ENCODE measurements at places on chromosomes 1 and 21. TPM values are rescaled to one million over a fixed set of nuclear protein-coding genes. Genes with fewer than 3 reads are reported as not detected.

DNA sequence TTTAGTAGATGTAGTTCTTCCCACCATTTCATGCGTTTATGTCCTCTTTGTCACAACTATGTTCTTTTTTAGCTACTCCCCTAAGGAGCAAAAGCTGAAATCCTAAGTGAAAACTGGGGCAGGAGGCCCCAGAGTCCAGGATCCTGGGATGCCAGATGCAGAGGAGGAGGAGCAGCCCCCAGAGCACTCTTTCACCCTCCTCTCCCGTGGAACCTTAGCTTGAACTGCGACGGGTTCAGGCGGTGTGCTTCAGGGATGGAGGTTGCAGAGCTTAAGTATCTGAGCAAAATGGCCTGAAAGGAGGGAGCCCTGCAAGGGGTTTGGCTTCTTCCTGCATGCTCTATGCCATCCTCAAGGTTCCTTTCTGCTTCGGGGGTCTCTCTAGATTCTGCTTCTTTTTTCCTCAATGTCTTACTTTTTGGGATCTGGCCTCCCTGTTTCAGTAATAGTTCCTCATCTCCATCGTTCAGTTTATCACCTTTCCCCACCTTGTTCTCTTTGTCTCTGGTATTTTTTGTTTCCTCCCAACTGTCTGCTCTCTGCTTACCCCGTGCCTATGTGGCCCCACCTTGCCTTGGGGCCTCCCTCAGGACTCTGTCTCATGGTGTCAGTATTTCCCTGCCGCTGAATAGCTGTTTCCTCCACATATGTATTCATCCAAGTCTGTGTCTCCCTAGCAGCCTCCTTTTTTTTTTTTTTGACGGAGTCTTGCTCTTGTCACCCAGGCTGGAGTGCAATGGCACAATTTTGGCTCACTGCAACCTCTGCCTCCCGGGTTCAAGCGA is 2.7 kb upstream of the NHLH1 start:
- DNase-seq: no peak

GRCh38 chr1:102102276-102102780 is 105.6 kb upstream of the OLFM3 start:
- DNase-seq: no peak

The OR2T35 gene
- not detected for total RNA-seq

The APH1A gene
- total RNA-seq: 152 TPM

DNA sequence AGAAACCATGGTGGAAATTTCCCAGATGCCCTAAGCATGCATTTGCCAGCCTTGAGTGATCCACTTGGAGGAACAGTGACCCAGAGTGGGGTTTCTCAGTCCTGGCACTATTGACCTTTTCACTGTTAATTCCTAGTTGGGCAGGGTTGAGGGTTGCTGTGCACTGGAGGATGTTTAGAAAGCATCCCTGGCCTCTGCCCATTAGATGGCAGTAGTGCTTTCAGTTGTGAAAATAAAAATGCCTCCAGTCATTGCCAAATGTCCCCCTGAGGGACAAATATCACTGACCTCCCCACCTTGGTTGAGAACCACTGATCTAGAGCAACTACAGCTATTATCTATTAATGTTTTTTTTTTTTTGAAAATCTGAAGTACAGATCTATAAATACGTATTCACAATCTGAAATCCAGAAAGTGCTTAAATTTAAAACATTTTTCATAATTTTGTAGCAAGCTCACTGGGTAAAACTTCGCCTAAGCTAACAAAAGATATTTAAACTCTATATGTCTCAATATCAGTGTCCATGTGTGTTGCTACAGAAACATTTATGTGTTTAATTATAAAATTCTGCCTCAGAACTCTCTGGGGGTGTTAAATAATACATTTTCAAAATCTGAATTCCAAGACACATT is 27.3 kb downstream of the F3 start:
- no peak for DNase-seq

DNA sequence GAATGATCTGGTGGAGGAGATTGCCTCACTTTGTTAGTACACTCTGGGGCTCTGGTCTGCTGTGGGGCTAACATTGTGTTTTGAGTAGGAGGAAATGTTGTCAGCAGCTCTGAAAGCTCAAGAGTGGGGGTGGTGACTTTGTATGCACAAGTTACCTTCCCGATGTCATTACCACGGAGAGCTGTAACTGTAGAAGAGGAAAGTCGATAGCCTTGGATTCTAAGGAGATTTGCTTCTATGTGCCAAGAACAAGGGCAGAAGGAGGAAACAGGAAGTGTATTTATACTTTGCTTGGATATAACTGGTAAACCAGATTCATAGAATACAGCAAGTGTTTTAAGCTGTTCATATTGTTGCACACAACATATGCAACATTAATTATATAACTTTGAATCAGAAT is 196.1 kb downstream of the AMY1C start:
- no peak for DNase-seq

- no peak for DNase-seq
Observed at GRCh38 chr21:24829397-24829796, 777.9 kb downstream of the MRPL39 start.

- no peak for DNase-seq
Observed at GRCh38 chr1:150386592-150386991, 22.6 kb downstream of the RPRD2 start.

- DNase-seq: no peak
Observed at GRCh38 chr1:228350831-228351781, 55.5 kb downstream of the TRIM11 start.

DNA sequence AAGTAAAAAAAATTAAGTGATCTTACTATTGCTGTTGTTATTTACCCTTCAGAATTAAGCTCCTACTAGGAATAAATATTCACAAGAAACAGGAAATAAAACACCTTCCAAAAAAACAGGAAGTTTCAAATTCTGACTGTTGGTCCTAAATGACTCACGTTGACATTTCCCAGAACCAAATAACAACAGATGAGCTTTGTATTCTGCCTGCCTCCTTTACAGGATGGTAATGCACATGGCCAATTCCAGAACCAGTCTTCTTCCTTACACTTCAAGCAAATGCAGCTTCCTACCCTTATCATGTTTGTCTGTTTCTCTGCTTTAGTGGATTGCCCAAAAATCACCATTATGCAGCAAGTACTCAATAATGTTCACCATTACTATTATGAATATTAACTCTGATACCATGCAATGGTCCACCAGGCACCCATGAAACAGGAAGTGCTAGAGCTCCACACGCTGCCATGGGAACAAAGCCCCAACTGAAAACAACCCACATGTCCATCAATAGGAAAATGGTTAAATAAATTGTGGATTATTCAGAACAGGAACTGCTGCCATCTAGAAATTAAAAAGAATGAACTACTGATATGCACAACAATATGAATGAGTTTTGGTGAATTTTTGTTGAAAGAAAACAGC is 8.9 kb downstream of the CASP9 start:
- no peak for DNase-seq

- no peak for DNase-seq
Observed at GRCh38 chr1:70003211-70003908, 202.0 kb downstream of the LRRC40 start.

DNA sequence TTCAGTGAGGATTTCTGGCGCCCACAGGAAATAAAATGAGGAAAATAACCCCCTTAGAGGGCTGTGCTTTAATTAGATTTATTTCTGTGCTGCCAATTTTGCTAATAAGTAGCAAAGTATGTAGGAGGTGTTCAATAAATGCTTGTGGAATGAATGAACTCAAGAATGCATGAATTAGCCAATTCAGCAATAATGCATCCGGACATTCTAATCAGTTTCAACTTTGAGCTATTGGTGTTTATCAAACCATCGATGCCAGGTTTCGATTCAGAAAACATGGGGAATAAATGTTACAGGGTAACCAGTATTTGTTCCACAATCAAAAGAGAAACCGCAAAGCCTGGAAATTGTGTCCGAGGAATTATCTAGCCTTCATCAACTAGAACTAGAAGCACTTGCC is 353.2 kb downstream of the NTNG1 start:
- no peak for DNase-seq

The CENPF gene
- total RNA-seq: 20.6 TPM

DNA sequence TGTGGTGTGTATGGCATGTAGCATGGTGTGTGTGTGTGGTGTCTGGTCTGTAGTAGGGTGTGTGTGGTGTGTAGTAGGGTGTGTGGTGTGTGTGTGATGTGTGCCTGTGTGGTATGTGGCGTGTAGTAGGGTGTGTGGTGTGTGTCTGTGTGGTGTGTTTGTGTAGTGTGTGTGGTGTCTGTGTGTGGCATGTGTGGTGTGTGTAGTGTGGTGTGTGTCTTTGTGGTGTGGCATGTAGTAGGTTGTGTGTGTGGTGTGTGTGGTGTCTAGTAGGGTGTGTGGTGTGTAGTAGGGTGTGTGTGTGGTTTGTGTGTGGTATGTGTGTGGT is 85.5 kb downstream of the SYT2 start:
- DNase-seq: no peak

GRCh38 chr1:151915061-151915686 is 5.9 kb upstream of the THEM4 start:
- no peak for DNase-seq

The SLC45A3 gene
- total RNA-seq: 9.3 TPM

The SLC1A7 gene
- not detected for total RNA-seq

The SYCP1 gene
- 0.17 TPM for total RNA-seq

The MCOLN3 gene
- 11.6 TPM for total RNA-seq

- DNase-seq: no peak
Observed at GRCh38 chr1:45568421-45568820, 15.4 kb upstream of the NASP start.

- no peak for DNase-seq
Observed at GRCh38 chr1:244841273-244841927, 5.9 kb downstream of the COX20 start.

The NBPF15 gene
- 33.8 TPM for total RNA-seq

DNA sequence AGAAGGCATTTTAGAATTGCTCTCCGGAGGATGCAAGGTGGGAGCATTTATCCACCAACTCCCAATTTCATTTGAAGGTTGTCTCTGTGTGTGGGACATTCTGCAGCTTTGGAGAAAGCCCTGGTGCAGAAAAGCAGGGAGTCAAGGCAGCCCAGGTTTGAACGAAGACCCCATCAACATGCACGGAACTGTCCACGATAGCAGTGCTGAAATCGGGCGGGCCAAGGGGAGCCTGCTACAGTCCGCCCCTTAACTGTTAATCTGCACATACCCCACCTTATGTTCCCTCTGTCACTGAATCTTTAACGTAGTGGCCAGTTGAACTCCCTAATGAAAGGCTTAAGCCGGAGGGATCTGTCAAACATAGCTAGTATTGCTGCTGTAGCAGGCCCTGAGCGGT is 68.8 kb upstream of the C1orf174 start:
- no peak for DNase-seq

GRCh38 chr1:115251856-115252255 is 86.2 kb downstream of the NGF start:
- peak; percentile 56 for DNase-seq

GRCh38 chr1:53070621-53071020 is 8.6 kb downstream of the PODN start:
- DNase-seq: no peak

- no peak for DNase-seq
Observed at GRCh38 chr21:44057960-44058651, 46.0 kb downstream of the TRAPPC10 start.

- no peak for DNase-seq
Observed at GRCh38 chr1:218324226-218324580, 20.9 kb upstream of the TGFB2 start.

The PLXNA2 gene
- 6.9 TPM for total RNA-seq

The IQCC gene
- total RNA-seq: 5.3 TPM

DNA sequence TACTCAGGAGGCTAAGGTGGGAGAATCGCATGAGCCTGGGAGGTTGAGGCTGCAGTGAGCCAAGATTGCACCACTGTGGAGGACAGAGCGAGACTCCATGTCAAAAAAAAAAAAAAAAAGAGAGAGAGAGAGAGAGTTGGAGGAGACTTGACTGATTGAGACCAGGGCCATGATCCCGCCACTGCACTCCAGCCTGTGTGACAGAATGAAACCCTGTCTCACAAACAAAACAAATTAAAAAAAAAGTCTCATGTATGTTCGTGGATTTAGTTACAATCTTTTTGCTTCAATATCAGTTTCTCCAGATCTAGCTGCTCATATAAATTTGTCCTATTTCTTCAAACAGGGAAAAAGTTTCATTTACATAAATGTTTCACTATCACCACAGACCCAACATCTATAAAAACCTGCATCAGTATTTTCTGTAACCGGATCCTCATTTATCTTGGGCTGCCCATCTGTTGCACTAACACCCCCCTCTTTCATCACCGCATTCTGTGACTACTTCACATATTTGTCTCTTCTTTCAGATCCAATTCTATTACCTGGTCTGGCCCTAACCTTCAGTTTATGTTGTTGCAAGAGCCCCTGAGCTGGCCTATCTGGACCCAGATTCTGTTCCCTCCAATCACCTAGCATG is 127.0 kb downstream of the GREM2 start:
- DNase-seq: no peak

The CD101 gene
- 0.08 TPM for total RNA-seq

DNA sequence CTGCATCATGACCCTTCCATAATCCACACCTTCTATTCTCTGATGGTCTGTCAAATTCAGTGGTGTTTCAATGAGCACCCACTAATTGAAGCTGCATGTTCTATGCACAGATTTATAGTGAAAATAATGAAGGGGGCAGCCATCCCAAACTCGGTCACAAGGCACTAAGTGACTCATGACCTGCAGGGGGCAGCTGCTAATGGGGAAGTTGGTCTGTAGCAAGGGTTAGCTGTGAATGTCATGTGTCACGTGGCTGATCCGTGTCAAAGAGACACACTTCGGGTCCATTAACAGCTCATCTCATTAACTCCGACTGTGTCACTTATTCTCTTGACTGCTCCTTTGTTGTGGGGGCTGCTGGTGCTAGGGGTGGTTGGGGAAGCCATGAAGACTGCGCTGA is 306.6 kb downstream of the PCP4 start:
- DNase-seq: no peak

- DNase-seq: no peak
Observed at GRCh38 chr1:164452549-164452948, 106.4 kb upstream of the PBX1 start.

DNA sequence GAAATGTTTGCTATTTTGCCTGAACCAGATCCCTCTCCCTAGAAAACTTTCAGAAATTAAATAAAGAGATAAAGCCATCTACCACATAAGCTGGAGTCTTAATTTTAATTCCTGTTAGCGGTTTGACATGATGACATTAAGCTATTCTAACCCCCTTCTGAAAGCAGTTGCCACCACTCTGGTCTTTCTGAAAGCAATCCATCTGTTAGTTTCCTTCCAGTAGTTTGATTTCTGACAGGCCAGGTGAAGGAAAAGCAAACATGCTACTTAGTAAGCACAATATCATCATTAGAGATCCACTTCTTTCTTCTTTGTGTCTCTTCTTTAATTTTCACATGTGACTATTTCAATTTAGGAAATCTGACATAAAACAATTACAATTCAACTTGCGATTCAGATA is 39.9 kb downstream of the RGL1 start:
- no peak for DNase-seq

- DNase-seq: no peak
Observed at GRCh38 chr1:90486996-90487395, 230.1 kb downstream of the BARHL2 start.

GRCh38 chr1:82538876-82539275 is 738.1 kb downstream of the ADGRL2 start:
- DNase-seq: no peak

Measured in kidney epithelial cell (primary cell).